ENCODE measurements at places on chromosomes 5 and 9. TPM values are rescaled to one million over a fixed set of nuclear protein-coding genes. Genes with fewer than 3 reads are reported as not detected.

Gene NMUR2
- total RNA-seq = not detected

Gene BRINP1
- total RNA-seq = not detected

Gene PCDHB11
- 0.98 TPM for total RNA-seq

Gene PCDHB16
- total RNA-seq = 2.9 TPM

Gene TAF11L10
- total RNA-seq = not detected

Gene NADK2
- 15.0 TPM for total RNA-seq

Gene CCDC152
- not detected for total RNA-seq

Gene SPINK7
- not detected for total RNA-seq

Gene NIPBL
- total RNA-seq = 54.9 TPM

DNA sequence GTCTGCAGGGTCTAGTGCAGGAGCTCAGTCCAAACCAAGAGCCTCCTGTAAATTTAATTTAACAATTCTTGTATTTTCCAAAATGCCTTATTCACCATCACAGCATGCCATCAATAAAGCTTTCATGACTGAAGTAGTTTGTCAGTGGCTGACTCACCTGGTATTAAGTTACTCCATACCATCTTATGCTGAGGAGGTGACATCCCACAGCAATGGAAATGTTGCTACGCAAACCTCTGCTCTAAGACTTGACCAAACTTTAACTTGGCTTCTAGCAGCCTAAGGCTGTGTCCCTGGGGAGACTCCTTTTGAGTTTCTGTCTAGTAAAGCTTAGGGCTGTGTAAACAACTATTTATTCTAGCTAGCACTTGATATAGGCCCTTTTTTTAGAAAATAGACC, 1231.3 kb upstream of the CDH18 start:
- DNase-seq = no peak

- no peak for DNase-seq
Observed at GRCh38 chr5:172078726-172079345, 72.4 kb upstream of the FBXW11 start.

- no peak for DNase-seq
Observed at GRCh38 chr5:60229691-60230185, 336.2 kb upstream of the PDE4D start.

DNA sequence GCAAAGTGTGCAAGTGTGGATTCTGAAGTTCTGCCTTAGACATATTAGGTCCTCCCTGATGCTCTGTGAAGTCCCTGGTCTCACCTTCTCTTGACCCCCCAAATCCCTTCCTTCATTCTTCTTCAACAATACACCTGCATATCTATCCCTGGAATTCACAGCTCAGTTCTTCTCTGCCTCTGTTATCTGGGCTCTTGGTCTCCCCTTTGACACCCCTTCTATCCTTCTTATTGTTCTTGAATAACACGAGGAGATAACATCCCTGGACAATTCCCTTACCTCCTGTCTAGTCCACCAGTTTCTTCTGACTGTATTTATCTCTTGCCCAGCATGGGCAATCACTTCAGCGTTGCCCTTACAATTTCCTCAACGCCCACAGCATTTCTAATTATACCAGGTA, 104.8 kb upstream of the ATG10 start:
- no peak for DNase-seq

GRCh38 chr5:174527916-174528540, 196.4 kb upstream of the MSX2 start:
- no peak for DNase-seq

- peak; percentile 58 for DNase-seq
Observed at GRCh38 chr9:133184971-133185370, 21.3 kb upstream of the GBGT1 start.

DNA sequence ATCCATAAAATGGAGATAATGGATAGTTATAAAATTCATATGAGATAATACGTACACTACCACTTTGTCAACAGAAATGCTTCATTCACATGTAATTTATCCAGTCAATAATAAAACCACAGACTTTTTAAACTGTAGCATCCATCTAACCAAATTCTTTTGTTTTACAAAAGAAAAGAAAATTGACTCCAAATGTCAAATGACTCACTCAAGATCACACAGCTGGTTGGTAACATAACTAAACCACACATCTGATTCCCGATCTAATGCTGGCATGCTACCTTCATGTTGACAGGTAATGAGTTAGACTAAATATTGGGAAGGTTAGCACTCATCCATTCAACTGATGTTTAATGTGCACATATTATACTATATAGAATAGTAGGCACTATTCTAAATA, 4.9 kb downstream of the FRMD3 start:
- DNase-seq = no peak

DNA sequence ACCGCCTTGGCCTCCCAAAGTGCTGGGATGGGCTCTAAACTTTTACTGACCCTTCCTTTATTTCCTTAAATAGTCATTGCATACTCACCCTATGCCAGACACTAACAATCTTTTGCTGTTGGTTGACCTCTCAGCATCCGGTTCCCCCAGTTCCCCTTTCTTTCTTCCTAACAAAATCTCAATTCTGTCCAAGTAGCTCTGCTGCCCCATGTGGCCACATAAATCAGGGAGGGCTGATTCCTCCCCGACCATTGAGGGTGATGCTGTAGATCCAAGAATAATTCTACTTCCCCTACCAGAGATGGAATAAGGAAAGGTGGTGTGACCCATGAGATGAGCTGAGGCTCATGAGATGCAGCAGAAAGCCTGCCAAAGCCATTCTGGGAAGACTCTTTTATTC, 315.3 kb upstream of the MSX2 start:
- DNase-seq = no peak

DNA sequence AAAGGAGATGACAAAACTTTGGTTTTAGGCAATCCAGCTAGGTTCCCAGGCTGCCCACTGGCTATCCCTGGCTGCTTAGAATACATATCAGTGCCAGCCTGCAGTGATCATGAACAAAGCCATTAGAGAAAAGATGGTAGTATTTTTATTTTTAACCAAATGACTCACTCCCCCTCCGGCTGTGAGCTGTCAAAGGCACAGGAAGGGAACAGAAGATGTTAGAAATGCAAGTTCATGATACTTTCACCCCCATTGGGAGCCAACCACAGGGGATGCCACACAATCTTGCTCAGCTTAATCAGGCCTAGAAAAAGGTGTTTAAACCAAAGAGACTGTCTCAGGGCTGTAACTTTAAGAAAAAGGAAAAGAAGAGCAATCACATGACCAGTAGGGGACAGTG, 70.3 kb upstream of the ASTN2 start:
- no peak for DNase-seq

GRCh38 chr9:16119261-16120230, 566.7 kb downstream of the CCDC171 start:
- no peak for DNase-seq

GRCh38 chr5:169416583-169417196, 115.8 kb upstream of the SLIT3 start:
- peak; percentile 76 for DNase-seq

DNA sequence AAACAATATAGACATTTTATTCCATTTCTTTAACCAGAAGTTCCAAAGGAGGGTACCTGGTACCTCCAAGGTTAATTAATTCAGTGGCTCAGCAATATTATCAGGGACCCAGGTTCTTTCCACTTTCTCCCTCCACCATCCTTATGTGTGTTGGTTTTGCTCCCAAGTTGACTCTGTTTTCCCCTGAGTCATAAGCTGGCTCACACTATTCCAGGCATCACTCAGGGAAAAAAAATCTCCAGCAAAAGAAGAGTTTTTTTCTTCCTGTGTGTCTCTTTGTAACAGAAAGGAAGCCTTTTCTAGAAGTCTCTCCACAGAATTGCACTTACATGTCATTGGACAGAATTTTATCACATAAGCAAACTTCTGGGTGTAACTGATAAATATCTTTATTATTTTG, 31.2 kb upstream of the GALNT10 start:
- DNase-seq = no peak

- DNase-seq = no peak
Observed at GRCh38 chr5:125421006-125421405, 674.6 kb upstream of the ZNF608 start.

- no peak for DNase-seq
Observed at GRCh38 chr9:114685951-114686350, 4.0 kb upstream of the TEX48 start.

DNA sequence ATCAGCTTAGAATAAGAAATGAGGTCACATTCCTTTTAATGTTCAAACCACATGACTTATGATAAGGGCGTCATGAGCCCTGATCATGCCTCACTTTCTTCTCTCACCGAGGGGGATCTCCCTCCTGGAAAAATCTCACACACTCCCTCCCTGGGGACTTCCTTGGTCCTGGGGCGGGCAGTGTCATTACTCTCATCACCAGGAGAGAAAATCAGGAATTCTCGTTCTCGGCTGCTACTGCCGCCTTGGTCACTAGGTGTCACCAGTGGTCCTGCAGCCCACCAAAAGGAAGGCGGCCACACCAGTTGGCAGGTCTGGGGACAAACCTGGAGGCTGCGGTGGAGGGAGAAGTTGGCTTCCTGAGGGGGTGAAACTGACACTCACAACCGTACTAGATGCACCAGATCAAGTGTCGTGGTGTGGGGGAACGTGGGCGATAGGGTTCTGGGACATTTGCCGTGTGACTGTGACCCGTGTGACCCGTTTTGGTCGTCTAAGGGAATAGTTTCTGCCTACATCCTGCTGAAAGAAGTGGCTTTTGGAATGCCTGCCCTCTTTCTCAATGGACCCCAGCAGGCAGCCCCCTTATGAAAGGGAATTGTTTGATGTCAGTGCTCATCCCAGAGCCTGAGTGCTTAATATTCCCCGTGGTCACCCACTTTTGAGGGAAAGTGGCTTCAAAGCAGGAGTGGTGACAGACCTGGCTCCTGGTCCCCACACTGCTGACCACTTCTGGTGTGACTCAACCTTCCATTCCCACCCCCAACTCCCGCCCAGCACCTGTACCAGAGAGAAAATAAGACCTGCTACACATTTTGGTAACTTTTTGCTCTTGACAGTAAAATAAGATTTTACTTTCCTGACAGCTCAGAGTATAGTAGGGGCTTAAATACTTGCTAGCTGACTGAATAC, 63.2 kb downstream of the ACER2 start:
- peak; percentile 73 for DNase-seq

GRCh38 chr9:84996029-84996428, 326.5 kb downstream of the NTRK2 start:
- DNase-seq = no peak

- peak; percentile 78 for DNase-seq
Observed at GRCh38 chr5:180645274-180646204, 3.9 kb downstream of the FLT4 start.

GRCh38 chr9:95242613-95243012, 74.9 kb downstream of the FANCC start:
- no peak for DNase-seq

DNA sequence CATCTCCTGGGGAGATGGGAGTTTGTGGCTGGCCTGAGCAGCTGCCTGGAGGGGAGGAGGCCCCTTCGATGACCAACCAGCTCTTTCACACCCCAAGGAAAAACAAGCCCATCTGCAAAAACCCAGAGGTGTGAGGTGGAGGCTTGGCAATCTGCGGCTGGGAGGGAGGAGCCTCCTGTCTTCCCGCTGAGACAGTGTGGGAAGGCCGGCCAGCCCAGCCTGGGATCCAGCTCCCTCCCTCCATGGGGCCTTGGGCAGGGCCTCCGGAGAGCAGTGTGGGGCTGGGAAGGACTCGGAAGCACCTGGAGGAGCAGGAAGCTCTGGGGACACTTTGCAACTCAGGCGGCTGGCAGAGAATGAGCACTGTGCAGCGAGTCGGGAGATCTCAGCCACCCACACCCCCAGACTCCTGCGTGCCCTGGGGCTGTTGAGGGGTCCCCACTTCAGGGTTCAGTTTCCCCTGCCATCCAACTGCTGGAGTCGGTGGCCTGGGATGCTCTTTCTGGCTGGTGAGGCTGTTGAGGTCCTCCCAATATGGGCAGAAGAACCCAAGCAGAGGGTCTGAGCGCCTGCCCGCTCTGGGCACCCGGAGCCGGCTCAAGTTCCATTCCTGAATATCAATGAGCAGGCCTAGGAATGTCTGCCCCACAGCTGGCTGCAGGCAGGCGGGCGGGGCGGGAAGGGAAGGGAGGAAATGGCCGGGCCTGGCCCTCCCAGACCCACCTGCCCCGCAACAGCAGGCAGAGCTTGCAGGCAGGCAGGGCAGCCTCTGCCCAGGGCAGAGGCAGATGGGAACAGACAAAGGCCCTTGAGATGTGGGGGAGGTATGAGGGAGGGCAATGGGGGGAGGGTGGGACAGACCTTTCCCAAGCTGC, 101.1 kb downstream of the FGF18 start:
- no peak for DNase-seq

DNA sequence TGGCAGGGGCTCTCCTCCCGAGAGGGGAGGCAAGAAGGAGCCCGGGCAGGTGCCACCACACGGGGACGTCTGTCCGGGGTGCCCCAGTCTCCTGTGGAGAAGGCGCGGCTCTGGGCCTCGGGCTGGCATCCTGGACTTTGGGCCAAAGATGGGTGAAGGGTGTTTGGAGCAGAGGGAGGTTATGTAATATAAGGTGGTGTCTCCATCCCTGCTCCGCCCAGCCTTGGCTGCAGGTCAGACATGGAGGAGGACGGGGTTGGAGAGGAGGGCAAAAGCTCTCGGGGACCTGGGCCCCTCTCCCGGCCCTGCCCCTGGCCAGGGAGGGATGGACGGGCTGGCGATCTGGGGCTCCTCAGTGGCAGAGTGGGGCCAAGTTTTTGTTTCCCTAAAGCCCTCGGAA, 1.2 kb upstream of the SOHLH1 start:
- no peak for DNase-seq

GRCh38 chr9:22160221-22160620, 151.1 kb upstream of the CDKN2B start:
- DNase-seq = no peak

GRCh38 chr9:110538647-110539041, 40.9 kb downstream of the SVEP1 start:
- no peak for DNase-seq

GRCh38 chr5:80346055-80346454, 26.3 kb downstream of the SPZ1 start:
- DNase-seq = no peak

- no peak for DNase-seq
Observed at GRCh38 chr5:112757468-112758208, 20.0 kb downstream of the APC start.

DNA sequence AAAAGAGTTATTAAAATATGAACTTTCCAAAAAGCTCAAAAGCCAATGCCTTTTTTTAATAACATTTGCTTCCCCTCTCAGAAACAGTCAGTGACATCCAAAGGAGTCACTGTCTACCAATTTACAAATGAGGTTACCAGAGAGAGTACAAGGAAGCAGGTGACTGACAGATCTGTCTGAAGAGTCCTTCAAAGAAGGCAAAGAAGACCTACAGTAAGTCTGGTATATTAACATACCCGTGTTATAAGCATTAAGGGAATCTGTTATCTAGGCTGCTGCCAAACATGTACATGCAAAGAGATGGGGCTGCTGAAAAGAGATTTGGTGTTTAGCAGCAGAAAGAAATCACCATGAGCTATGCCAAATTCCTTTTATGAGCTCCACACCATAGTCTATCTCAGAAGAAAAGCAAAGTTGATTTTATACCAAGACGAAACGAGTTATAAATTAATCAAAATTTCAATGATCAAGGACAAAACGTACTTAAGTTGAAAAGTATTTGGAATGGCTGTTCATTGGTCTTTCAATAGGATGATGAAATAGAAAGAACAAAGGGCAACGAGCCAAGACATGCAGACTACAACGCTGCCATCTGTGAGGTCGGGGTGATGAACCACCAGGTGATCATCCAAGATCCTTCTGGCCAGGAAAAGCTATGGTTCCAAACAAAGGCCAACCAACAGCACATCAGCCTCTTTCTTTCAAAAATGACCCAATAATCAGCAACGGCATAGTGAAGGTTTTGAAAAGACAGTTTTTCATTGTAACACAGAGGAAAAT, 8.1 kb downstream of the PRELID2 start:
- no peak for DNase-seq
